Pancreas (tissue), 10 donors: ENCODE measurements at places on chromosomes 7 and 10.

DNA sequence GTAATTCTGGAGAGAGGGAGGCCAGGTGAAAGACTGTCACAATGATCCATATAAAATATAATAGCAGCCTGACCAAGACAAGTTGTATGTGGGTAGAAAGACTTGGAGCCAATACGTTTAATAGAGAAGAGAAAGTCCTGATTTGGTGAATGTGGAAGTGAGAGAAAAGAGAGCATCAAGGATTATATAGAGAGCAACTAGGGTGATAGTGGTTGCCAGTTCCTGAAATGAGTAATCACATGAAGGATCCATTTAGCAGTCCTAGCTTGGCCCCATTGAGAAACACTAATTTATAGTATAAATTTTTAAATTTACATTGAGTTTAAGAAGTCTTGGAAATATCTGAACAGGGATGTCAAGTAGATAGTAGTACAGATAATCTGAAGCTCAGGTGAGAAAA, 74.0 kb downstream of the AASS start:
- no peak for DNase-seq

DNA sequence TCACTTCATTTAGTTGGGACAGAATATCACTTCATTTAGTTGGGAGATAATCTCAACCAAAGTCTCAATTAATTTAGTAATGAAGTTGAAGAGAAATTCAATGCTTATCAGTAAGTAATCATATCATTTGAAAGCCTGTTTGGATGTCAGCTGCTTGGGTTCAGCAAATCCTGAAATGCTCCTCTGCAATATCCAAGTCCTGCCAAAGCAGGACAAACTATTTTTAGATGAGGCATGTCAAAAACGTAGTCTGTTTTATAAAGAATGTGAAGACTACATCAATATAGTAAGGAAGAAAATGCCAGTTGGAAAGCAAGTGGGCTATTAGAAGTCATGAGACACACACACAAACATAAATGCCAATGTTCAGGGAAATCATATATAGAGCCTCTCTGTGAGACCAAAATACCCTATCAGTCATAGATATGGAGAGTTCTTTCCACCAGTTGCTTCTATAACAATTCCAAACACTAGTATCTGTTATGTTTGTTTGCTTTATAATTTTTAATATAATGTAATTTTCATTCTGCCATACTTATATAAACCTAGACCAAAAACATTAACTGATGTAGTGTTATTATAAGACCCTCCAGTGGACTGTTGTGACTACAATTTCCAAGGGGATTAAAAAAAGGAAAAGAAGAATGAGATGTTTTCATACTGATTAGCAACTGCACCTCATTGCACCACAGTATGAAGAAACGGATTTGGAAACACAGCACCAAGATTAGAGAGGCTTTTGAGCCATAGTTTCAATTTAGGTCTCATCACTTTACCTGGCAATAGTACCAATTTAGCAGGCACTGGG, 160.7 kb downstream of the LRRTM3 start:
- DNase-seq = no peak

DNA sequence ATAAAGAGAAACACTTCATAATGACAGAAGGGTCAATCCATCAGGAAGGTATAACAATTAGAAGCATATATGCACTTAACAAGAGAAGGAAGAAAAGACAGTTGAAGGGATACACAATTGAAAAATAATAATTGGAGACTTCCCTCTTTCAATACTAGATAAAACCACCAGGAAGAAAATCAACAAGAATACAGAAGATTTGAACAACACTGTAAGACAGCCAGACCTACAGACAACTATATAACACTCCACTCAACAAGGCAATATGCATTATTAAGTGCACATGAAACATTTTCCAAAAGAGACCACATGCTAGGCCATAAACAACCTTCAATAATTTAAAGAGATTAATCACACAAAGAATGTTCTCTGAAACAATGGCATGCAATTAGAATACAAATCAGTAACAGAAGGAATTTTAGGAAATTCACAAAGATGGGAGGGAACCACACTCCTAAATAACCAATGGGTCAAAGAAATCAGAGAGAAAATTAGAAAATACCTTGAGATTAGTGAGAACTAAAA, 35.1 kb downstream of the ZNF438 start:
- no peak for DNase-seq

- DNase-seq = no peak
These were observed 83.5 kb downstream of the ZNF777 start for GRCh38 chr7:149377386-149377785.

DNA sequence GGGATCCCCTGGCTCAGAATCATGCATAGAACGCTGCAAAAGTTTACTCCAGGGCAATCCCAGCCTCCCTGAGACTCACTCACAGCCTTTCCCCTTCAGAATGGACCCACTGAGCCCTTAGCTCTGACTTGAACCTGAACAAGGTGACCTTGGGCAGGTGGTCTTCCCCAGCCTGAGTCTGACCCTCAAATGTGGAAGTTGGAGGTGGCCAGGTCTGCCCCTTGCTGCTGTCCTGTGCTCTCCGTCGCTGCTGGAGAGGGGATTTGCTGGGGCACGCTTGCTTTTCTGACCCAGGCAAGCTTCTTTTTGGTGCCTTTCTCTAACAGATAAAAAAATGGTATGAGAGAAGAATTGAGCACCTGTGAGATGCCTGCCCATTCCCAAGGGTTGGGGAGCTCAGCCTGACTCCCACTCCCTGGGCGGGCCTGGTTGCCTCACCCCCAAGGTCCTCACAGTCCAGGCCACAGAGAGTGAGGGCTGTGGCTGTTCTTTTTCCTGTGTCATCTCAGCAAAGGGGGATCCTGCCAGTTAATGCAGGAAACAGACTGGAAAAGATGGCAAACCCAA, 46.6 kb upstream of the IGFBP3 start:
- DNase-seq = no peak

DNA sequence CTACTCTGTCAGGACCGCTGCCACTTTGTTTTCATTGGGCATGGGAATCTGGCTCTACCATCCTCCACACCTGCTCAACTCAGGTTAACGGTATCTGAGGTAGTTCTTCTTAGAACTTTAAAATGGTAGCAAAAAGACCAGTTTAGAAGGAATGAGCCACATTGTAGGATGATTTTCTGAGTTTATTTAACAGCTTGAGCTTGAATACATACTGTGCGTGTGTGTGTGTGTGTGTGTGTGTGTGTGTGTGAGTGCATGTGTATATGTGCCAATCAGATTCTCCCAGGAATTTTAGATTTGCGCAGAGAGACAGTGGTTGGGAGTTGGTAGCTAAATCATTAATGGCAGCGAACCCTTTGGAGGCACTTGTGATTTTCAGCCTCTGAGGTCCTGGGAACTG, 81.4 kb downstream of the SPAG6 start:
- no peak for DNase-seq

DNA sequence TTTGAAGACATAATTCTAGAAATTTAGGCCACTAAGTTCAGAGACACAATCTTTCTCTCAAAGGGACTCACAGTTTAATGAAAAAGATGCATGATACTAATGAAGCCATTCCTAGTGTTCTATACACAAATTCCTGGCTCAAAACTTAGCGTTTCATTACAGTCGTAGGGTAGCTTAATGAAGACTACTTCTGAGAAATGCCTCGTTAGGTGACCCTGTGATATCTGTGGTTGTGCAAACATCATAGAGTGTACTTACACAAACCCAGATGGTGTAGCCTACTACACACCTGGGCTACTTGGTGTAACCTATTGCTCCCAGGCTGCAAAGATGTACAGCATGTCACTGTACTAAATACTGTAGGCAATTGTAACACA, 488 bp upstream of the CHCHD3 start:
- no peak for DNase-seq

GRCh38 chr10:69901022-69901421, 99.3 kb downstream of the COL13A1 start:
- no peak for DNase-seq
